ENCODE measurements at places on chromosomes 2 and 18.

- no peak for DNase-seq
Observed at GRCh38 chr2:157488877-157489276, 45.0 kb upstream of the CYTIP start.

GRCh38 chr18:24185805-24186204 is 46.9 kb downstream of the CABYR start:
- DNase-seq = no peak

GRCh38 chr2:70549962-70550361 is 3.7 kb downstream of the TGFA start:
- no peak for DNase-seq

GRCh38 chr2:70083344-70084156 is 3.7 kb upstream of the PCBP1 start:
- no peak for DNase-seq

- DNase-seq = no peak
Observed at GRCh38 chr2:70596293-70596692, 42.7 kb upstream of the TGFA start.

DNA sequence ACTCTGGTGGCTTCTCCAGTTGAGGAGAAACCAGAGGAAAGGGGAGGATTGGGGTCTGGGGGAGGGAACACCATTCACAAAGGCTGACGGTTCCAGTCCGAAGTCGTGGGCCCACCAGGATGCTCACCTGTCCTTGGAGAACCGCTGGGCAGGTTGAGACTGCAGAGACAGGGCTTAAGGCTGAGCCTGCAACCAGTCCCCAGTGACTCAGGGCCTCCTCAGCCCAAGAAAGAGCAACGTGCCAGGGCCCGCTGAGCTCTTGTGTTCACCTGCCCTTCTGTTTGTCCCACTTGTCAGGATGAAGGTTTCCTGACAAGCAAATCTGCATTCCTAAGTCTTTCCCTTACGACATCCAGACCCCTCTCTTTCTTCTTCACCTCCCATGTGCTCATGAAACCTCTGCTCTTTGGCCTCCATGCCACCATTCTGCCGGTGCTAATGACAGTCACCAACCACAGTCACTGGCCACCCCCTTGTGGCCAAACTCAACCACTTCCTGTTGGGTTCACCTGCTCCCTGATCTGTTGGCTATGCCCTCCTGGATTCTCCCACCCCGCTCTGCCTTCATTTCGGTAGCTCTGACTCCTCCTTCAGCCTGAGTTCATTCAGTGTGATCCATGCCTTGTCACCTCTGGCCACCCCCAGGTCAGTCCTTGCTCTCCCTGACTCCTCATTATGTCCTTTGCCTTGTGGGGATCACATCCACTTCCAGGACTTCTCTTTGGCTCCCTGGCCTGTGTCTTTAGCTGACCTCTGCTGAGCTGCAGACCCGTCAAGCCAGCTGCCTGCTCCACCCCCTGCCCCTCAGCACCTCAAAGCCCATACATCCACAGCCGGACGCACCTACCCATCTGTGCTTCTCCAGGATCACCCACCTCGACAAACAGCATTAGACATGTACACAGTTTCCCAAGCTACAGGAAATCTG is 17.6 kb downstream of the EMX1 start:
- DNase-seq = no peak

GRCh38 chr2:30259071-30259470 is 27.7 kb downstream of the LBH start:
- DNase-seq = no peak

GRCh38 chr2:191516260-191516659 is 161.7 kb upstream of the NABP1 start:
- DNase-seq = no peak

DNA sequence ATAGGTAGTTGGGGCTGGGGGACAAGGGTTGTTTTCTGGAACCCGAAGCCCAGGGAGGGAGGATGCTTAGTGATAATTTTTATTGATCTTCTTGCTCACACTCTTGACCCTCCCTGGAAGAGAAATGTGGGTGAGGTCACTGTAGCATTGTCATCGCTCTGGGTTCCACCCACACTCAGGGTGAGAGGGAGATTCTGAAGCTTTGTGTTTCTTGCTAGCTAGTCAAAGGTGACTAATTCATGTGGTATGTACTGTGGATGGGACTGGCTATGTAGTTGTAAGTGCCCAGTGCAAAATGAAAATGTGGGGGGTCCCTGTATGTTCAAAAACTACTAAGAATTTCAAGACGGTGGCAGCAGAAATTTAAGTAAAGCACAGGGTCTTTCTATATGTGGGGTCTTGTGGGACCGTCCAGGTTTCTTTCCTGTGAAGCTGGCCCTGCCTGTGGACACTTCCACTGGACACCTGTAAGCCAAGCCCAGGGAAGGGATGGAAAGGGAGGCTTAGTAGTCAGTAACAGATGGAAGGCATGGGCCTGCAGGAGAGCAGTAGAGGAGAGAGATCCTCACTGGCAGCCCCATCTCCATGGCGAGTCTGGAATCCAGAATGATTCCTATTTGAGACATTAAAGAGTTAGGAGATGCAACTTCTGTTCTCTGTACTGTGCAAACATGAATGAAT is 35.0 kb downstream of the TSN start:
- DNase-seq = no peak

DNA sequence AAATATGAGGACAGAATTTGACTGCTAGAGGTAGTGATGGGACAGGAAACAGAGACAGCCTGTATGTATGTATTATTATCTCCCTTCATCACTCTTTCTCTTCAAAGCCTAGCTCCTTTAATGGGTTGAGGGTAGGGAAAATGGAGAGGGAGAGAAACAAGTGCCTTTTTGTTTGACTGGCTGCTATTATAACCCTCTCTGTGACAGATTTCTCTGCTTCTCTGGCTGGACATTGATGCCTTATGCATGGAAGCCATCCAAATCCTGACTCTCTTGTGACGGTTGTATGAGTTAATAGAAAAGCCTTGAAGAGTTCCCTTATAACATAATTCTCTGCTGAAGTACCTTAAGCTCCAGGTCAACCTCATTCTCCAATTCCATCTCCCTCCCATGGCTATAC is 118.5 kb upstream of the COL5A2 start:
- DNase-seq = no peak

DNA sequence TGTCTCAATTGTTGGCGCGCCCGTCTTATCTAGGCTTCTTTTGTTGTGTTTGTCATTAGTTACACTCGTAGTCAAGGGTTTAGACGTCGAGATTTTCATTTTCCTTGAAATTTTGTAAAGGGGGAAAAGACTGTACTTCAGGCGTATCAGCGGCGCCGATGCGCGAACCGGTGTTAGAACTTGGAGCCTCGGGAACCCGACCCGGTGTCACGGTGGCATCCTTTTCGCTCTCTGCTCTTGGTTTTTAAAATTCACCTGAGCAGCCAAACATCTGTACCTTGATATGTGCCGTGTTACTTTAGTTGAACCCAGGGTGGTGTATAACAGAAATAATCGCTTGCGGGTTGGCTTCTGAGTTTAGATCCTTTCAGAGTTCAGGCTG is 643 bp downstream of the RMC1 start:
- no peak for DNase-seq

DNA sequence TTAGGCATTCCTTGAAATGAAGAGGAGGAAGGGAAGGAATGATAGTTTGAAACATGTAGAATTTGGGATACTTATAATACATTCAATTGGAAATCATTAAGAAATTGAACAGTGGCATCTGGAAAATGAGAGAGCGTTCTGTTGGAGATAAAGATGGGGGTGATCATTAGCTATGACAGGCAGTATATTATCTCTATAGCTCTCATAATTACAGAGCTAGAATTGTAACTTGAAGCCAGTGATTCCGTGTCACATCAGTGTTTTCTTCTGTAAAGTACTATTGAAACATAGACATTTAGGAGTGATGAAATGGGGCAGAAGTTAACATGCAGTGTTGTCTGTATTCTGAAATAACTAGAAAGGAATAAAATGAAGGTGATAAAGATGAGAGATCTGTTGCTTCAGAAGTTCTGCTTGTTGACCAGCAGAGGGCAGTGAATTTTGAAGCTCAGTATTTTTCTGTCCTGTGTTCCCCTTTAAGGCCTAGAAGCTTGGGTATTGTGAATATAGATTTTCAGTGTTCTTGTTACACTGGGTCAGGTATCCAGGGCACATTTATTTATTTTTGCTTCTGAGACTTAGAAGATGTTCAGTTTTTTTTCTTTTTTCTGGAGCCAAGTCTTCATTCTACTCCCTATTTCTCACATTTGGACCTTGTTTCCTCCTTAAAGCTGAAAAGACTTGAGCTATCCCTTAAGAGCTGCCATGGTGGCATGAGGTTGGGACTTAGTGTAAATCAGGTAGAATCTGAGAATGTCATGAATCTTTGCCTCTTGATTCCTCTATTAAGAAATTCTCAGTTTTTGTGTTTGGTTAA is 157.4 kb downstream of the TAF4B start:
- no peak for DNase-seq

- no peak for DNase-seq
Observed at GRCh38 chr2:112183327-112184025, 45.3 kb downstream of the FBLN7 start.
